ENCODE measurements at places on chromosomes 4 and X.

DNA sequence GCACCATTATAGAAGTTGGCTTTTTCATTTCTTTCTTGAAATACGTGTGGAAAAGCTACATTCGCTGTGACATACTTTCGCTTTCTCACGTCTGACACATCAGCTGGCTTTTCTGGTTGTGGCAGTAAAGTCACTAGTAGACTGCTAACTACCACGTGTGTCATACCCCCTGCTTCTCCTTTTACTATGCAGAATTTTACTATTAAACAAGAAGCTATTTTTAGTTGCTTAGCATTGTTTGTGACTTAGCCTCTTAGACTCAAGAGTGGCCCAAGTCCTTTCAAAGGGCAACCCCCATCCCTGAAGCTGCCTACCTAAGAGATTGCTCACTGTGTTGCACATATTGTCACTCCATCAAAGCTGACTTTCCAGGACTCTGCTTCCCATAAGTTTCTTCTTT, 2.1 kb upstream of the IL2 start:
- no peak for DNase-seq

GRCh38 chr4:4852591-4853362, 6.7 kb upstream of the MSX1 start:
- DNase-seq, result no peak

DNA sequence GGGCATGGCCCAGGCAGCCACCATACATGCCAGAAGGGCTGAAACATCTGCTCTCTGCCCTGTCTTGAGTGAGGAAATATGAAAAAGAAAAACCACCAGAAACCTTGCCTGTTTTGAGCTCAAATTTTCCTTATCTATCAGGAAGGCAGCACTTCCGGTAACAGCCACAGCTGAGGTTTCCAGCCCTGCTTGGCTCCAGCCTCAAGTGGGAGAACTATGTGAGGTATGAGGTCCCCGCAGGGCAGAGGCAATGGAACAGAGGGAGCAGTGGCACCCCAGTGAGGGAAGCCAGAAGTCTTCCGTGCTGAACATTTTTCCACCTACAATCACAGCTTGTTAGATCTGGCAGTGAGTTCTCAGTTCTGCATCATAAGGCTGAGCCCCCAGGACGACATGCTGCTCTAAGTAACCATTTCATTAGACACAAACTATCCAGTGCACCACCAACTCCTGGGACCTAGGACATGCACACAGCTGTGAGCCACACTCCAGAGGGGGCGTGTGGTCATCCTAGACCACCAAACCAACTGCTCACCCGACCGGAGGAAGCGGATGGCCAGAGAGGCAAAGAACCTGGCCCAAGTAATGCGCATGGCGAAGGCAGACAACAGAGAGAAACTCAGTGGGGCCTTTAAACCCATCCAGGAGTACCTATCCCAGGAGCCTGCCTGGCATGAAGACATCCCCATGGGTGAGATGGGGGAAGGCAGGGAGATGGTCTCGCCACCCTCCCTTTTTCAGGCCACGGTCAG, 22.6 kb downstream of the WDR1 start:
- no peak for DNase-seq

GRCh38 chr4:2565533-2565932, 29.1 kb downstream of the FAM193A start:
- no peak for DNase-seq

- DNase-seq, result no peak
Observed at GRCh38 chrX:152884171-152884570, 13.7 kb upstream of the ZNF185 start.

GRCh38 chr4:88860586-88860985, 163.0 kb upstream of the NAP1L5 start:
- DNase-seq, result no peak

GRCh38 chr4:2887343-2887742, 43.7 kb downstream of the ADD1 start:
- DNase-seq, result no peak

GRCh38 chrX:120731386-120731785, 101.5 kb upstream of the C1GALT1C1 start:
- no peak for DNase-seq

DNA sequence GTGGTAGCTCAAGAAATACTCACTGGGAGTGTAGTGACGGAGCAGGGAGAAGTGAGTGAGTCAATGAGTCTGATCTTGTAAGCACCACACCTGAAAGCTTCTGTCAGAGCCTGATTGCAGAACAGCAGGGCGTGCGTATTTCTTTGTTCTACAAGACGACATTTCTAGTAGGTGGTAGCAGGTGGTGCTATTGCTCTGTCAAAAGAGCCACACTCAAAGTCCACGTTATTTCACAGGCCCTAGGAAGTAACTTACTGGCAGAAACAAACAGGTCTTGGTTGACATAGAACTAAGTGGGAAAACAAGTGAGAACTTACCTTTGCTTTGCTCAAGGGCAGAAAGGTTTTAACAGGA, 46.4 kb upstream of the SPRY1 start:
- DNase-seq, result no peak

DNA sequence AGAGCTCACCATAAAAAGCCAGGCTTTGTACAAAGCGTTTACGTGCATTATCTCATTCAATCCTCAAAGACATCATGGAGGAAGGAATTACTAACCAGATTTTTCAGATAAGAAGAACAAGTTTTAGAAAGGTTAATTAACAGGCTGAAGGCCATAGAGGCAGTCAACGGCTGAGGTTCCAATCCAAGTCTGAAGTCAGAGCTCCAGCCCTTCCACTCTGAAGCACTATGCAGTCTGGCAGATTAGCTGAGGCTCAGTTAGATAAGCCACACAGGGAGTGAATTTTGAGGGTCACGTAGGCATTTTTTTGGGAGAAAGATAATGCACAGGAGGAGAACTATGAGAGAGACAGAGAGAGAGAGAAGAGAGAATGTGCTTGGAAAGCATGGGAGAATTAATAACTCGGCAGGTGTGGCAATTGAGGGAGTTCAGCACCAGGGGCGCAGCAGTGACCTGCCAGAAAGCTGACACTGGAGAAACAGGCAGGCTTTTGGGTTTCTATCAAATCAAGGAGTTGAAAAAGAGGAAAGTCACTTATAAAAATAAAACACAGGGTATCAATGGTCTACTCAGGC, 116.5 kb upstream of the NAP1L5 start:
- DNase-seq, result no peak

DNA sequence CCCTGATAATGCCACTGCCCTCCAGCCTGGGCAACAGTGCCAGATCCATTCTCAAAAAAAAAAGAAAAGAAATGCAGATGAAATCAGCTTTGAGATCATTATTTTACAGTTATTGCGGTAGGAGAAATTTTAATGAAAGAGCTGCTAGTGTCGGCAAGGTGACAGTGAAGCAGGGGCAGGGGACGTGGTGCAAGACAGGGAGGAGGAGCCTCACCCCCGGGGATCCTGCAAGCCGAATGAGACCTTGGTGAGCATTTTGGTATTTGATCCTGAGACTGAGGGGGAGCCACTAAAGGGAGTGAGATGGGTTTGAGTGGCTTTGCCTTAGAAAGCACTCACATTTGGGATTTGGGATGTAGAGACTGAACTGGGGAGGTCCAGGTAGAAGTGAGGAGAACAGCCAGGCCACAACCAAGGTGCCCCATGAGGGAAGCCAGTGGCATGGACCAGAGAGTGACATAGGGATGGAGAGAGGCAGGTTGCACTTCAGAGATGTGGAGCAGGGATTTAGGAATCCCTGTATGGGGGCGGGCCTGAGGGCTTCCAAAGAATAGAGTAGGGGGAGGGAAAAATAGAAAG, 23.6 kb downstream of the RBM10 start:
- DNase-seq, result no peak

GRCh38 chrX:9829308-9830267, 43.4 kb downstream of the SHROOM2 start:
- no peak for DNase-seq

- no peak for DNase-seq
Observed at GRCh38 chr4:159018062-159018629, 84.7 kb upstream of the RAPGEF2 start.

DNA sequence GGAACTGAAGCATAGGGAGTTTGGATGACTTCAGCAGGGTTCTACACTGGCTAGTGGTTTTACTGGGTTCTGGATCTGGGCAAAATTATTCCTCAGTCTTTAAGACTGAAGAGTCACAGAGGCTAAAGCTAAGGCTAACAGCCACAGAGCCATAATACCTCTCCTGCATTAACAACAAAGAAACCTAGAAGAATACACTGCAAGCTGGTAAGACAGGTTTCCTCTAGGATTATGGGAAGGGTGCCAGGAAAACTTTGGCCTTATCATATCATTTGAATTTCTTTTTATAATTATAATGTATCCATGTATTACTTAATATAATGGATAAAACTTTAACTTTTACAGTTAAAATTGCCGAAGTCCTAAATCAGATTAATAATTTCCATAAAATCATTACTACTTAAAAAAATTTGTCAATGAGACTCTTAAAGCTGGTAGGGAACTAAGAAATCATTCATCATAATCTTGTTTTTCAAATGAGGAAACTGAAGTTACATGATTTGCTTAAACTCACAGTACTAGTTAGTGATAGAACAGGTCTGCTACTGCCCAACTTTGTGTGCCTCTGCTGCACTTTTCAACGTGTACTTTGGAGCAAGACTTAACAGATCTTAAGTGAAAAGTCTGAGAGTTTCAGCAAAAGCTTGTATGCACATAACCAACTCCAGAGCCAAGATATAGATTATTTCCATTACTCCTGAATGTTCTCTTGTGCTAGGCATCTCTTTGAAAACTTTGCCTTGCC, 24.2 kb upstream of the PGRMC2 start:
- no peak for DNase-seq

GRCh38 chr4:181323061-181323460, 920.1 kb upstream of the TENM3 start:
- no peak for DNase-seq
